Activated CD4-positive, alpha-beta T cell treated with anti-CD3 and anti-CD28 coated beads, Interleukin-2, amount 50 U/mL, for 16 hours (primary cell): ENCODE measurements at places on chromosomes 5 and 9.

GRCh38 chr5:143110591-143110990 lies 292.9 kb downstream of the NR3C1 start:
- no peak for DNase-seq

- DNase-seq: no peak
Observed at GRCh38 chr5:93126634-93127033, 454.4 kb downstream of the NR2F1-AS1 start.

DNA sequence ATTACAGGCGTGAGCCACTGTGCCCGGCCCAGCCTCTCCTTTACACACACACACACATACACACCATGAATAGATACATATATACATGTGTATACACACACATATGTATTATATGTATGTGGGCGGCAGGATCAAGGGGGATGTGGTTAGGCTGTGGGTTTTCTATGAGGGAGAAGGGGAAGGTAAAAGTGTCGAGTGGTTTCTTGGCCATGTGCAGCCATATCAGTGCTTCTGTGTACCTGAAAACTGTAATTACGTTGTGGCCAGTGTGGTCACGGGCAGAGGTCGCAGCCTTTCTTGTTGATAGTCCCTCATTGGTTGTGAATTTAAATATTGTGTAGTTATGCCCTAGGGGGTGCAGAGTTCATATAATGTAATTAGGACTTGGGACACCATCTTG lies 16.5 kb downstream of the CDK20 start:
- DNase-seq: no peak

- no peak for DNase-seq
Observed at GRCh38 chr9:33140401-33141360, 26.5 kb downstream of the B4GALT1 start.

GRCh38 chr9:134301387-134302129 lies 24.7 kb upstream of the RXRA start:
- DNase-seq: peak; percentile 84

GRCh38 chr9:126791406-126792230 lies 13.2 kb upstream of the ZBTB43 start:
- no peak for DNase-seq

DNA sequence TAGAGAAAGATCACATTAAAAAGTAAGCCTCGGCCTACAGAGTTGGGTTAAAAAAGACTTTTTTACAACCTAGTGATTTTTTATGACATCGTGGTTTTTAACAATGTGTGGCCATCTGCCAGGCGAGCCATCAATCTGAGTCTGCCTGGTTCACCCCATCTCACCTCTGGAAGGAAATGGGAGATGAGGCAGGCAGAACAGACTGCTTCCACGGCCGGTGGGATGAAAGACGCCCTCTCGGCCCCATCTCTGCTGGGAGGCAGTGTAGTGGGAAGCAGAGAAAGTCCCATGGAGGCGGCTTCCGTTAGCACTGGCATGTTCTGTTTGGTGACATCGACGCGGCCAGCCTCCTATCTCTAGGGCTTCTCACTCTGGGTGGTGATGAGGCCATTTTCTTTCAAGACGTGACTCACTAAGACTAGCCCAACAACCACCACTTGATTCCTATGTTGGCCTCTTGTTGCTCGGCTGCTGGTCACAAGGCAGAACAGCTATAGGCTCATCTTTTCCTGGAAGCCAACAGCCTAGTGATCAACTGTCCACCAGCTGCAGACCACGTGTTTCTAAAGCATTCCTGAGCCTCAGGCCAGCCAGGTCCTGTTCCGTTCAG lies 132.4 kb upstream of the OTULINL start:
- no peak for DNase-seq

DNA sequence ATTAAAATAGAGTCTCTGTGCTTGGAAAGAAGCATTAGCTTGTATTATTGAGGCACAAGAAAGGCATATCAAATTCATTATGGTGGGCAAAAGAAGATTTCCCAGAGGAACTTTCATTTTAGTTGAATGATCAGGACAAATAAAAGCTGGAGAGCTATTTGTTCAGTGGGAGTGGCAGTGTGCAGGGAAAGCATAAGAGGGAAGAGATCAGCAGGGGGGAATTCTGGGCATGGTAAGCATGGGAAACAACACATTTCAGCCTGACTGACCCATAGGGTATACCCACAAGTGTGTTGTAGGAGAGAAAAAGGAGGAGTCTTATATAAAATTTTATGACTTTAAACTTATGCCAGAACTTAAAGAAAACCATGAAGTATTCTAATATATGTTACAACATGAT lies 167.7 kb upstream of the RASA1 start:
- no peak for DNase-seq

DNA sequence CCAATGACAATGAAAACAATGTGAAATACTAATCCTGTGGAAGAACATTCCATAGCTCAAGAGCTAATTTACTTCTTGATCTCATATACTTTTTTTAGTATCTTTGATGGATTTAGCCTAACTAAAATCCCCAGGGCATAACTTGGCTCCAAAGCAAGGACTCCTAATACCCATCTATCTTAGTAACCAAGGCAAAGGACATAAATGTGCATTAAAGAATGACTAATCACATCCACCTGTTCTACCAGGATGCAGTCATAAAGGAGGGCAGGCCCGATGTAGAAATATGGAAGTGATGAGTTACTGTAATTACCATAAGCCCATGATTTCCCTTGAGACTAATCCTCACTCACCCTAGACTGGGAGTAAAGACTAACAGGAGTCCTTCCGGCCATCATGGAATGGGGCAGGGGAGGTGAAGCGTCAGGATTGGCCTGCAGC lies 56.9 kb downstream of the KIF24 start:
- DNase-seq: no peak

- DNase-seq: no peak
Observed at GRCh38 chr5:69202497-69202896, 13.1 kb downstream of the CENPH start.

DNA sequence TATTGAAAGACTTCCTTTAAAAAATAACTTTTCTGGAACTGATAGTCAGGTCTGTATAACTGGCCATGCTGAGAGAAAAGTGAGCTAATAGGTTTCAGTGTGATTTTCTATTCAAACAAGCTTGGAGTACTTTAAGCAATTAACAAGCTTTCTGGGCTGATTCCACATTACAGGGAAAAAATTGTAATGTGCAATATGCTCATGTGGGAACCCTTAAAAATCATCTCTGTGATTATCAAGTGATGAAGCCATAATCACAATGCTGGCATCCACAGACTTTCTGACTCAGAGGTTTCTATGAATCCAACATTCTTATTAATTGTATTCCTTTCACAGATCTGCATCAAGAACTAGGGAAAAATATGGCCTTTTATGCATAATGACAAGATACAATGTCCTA lies 212.2 kb upstream of the ACO1 start:
- DNase-seq: no peak

GRCh38 chr5:101687349-101687985 lies 608.6 kb downstream of the SLCO4C1 start:
- DNase-seq: no peak

- no peak for DNase-seq
Observed at GRCh38 chr5:33465120-33465519, 24.4 kb downstream of the TARS1 start.

DNA sequence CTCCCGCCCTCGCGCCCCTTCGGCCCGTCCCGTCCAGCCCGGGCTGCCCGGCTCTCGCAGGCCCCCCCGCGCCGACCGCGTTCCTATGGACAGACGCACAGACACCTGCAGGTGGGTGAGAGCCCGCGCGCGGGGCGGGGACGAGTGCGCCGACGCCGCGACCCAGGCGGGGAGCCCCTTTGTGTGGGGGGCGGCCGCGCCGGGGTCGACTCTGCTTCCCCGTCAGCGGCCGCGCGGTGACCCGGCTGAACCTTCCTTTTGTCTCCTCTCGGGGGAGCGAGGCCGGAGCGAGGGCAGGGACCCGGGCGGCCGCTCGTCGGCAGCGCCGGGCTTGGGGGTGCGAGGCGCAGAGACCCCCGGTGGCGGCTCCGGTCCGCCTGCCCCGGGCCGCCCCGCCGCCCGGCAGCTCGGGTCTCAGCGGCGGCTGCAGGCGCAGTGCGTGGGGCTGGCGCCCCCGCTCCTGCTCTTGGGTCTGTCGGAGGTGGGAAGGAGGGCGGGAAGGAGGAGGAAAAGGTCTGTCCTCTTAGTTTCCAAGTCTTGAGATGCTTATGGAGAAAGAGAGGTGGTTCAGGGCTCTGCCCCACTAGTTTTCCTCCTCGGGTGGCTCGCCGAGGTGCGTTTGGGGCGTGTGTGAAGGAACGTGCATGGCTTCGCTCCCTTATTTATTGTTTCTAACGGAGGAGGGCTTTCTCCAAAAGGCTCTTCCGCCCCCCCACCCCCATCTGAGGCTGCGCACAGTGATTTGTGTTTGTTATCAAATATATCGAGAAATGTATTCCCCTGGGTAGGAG lies 576 bp downstream of the KIAA1958 start:
- DNase-seq: peak; percentile 55

DNA sequence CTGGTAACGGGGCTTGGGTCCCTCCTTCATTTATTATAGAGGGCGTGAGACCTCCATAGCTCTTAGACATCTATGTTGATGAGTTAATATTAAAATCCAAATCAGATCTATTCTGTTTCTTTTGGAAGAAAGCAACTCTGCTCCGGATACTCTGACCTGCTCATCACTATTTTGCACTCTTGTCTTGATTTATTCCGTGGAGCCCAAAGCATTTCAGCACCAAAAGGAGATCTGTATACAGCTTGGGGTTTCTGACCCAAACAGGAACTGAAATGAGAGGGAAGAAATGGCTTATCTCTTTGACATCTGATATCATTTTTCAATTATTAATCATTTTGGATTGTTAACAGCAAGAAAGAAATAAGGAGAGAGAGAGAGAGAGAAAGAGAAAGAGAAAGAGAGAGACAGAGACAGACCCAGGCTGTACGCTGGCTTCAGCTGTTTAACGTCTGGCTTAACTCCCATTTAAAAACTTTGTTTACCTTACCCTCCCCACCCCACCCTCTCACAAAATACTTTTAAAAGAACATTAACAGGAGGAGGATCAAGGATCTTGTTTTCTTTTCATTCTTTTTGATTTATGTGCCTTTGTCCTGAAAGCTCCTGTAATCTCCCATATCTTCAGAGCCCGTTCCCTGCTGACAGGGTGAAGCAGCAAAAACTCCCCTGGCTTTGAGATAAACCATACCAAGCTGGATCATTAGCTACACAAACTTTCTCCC lies 231.4 kb upstream of the TUT7 start:
- DNase-seq: no peak

DNA sequence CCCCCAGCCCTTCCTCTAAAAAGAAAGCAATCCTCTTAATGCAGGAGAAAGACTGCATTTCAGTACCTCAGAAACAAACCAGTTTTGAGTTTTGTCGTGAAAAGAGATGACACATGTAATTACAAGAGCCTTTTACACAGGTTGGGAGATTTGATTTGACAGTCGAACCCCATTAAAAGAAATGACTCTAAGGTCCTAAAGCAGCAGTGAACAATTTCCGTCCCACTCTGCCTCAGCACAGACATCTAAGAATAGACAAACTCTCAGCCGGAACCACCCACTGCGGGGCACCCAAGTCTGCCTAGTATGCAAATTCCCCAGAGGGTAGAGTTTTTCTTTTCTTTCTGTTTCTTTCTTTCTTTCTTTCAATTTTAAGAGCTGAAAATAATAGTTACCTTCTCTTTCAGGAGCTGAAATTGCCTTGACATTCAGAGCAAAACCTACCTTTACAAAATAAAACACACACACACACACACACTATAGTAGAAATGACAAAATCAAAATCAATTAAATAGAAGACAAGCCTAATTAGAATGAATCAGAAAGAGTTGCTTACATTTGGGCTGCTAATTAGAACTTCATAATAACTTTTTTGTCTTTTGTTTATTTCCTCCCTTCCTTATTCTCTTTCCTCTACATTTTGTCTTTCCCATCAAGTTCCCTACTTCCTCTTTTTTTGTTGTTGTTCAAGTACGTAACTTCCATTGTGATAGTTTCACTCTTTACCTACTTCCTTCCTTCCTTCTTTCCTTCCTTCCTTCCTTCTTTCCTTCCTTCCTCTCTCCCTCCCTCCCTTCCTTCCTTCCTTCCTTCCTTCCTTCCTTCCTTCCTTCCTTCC lies 65.1 kb downstream of the BASP1 start:
- no peak for DNase-seq

DNA sequence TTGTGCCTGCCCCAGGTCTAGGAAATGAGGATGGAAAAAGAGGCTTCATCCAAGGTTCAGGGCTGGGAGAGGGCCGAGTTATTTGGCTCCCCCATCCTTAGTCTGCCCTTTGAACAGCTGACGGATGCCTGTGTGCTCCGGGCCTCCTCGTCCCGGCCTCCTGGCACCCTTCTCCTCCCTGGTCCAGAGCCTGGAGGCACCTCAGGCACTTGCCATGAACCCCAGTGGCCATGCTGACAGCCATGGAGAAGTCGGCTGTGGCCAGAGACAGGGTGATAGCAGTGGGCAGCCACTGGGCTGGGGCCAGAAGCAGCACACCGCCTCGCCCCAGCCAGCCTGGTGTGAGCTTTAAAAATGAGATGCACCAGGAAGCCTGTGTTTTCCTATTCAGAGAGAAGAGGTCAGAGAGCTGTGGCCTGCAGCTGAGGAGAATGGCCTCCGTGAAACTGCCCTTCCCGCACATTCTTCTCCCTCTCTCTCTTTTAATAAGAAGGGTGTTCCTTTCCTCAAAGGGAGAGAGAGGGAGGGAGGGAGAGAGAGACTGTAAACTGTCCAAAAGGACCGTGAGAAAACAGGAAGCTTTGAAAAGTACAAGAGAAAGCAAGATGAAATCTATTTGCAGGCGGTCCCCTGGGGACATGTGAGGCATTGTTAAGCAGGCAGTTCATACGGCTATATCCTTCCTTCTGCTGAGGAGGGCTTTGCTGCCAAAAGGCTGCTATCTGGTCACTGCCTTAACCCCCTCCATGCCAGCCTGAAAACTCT lies 55.3 kb downstream of the ZNF366 start:
- DNase-seq: no peak

DNA sequence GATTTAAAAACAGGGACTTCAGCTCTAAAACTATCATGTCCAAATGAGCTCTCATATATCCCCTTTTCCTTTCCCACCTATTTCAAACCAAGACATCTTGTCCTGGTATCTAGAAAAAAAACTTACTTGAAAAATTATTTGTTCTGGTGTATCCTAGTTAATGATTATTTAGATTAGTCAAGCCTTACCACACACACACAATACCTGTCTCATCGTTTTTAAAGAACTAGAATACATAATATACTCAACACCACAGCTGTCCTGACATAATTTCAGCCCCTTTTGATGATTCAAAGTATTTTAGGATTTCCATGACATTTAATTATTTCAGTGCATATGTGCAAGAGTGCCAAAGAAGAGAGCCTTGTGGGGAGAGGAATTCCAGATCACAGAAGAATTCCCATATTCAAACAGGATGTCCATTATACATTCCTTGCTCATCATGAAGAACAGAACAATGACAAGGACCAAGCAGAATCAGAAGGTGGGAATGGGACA lies 233.7 kb downstream of the SMARCA2 start:
- DNase-seq: no peak

GRCh38 chr9:8337834-8338766 lies 538.5 kb upstream of the DMAC1 start:
- DNase-seq: no peak
